ENCODE measurements at places on chromosomes 7 and 10.
A peak's percentile ranks its signal among the peaks of the same experiment; 100 is the strongest.

DNA sequence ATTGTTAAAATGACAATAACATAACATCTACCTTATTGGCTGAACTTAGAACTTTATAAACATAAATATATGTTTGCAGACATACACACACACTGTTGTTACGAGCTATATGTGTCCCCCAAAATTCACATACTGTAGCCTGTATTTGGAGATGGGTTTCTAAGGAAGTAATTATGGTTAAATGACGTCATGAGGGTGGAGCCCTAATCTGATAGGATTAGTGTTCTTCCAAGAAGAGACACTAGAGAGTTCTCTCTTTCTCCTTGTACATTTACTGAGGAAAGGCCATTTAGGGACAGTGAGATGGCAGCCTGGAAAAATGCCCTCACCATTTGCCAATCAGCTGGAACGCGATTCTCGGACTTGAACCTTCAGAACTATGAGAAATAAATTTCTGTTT is 211.7 kb downstream of the SUGCT start:
- no peak for DNase-seq

GRCh38 chr7:105353752-105354328 is 34.9 kb downstream of the SRPK2 start:
- DNase-seq, result peak; percentile 60

GRCh38 chr10:16314259-16314658 is 122.6 kb upstream of the PTER start:
- DNase-seq, result no peak

GRCh38 chr10:9786576-9786975 is 1231.1 kb upstream of the CELF2 start:
- DNase-seq, result no peak

- DNase-seq, result no peak
Observed at GRCh38 chr10:3446221-3446620, 273.6 kb upstream of the PITRM1 start.

GRCh38 chr10:119505588-119506315 is 36.8 kb downstream of the RGS10 start:
- no peak for DNase-seq

DNA sequence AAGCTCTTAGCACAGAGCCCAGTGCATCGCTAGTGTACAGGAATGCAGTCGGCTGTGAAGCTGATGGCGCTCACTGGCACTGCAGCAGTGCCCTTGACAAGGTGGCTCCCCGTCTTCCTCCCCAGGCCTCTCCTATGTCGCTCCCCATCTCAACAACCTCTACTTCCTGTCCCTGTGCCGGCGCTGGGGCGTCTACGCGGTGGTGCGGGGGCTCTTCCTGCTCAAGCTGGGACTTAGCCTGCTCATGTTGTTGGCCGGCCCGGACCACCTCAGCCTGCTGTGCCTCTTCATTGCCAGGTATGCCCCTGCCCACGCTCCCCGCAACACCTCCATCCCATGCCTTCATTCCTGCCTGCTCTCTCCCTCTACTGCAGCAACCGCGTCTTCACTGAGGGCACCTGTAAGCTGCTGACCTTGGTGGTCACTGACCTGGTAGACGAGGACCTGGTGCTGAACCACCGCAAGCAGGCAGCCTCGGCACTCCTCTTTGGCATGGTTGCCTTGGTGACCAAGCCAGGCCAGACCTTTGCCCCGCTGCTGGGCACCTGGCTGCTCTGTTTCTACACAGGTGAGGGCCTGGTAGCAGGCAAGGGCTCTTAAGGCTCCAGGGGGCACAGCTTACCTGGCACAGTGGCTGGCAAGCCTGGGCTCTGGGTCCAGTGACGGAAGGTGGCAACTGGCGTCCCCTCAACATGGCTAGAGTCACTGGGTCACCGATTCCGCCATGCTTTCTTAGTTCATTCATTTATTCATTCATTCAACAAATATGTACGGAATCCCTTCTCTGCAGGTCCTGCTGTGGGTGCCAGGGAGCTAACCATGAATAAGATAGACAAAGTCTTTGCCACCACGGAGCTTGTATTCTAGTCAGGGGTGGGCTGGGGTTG is 22.3 kb upstream of the C10orf95 start:
- DNase-seq, result no peak

- DNase-seq, result no peak
Observed at GRCh38 chr7:97096037-97096436, 21.5 kb upstream of the SDHAF3 start.

DNA sequence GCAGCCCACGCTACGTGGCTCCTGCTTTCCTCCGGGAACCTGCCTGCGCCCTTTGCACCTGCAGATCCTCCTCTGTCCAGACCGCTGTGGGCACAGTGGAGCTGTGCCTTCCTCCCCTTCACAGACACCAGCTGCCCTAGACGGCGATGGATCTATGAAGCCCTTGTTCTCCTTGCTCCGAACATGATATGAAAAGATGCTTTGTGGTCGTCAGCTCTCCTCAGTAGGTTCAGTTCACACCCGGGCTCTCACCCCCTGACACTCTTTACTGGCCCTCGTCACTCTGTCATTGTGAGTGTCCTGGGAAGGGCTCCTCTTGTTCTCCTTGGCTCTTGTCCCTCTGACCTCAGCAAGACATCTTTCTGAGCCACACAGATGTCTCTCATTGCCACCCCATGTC is 4.2 kb downstream of the ZNF488 start:
- DNase-seq, result no peak

DNA sequence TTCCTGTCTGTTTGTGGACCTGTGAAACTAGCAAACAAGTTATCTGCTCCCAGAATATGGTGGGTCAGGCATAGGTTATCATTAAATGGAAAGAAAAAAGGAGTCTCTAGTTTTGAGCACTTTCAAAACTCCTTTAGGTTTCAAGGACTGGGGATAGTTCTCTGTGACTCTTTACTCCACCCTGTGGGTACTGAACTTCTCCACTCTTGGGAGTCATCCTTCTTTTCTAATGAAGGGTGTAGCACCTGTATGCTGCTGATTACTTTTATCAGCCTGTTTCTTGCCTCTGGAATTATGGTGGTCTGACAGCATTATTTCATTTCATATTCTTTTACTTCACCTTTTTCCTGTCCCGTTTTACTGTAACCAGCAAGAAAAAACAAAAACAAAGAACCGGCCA is 6.7 kb downstream of the GNAI1 start:
- no peak for DNase-seq

GRCh38 chr7:74505471-74506324 is 52.0 kb downstream of the GTF2IRD1 start:
- no peak for DNase-seq

DNA sequence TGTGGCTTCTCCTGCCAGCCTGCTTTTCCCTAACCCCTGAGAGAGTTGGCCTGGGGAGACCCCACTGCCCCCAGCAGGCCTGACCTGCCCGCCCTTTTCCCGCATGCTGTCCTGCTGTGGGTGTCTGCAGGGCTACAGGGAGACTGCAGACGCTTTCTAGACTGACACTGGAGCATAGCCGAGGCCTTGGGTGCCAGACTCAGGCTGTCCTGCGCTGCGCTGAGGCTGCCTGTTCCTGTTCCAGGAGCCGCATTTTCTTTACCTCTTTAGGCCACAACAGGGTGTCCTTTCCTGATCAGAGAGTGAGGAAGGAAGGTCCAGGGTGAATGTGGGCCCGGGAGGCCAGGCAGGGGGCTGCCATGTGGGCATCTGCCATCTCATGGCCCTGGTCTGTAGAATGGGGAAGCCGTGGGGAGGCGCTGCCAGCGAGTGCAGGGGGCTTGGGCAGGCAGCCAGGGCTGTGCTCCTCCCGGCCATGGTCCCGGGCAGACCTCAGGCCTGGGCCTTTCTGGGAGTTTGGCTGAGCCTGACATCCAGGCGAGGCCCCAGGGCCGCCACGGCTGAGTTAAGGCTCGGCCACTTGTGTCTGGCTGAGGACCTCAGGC is 3.6 kb downstream of the PWWP2B start:
- DNase-seq, result peak; percentile 42

DNA sequence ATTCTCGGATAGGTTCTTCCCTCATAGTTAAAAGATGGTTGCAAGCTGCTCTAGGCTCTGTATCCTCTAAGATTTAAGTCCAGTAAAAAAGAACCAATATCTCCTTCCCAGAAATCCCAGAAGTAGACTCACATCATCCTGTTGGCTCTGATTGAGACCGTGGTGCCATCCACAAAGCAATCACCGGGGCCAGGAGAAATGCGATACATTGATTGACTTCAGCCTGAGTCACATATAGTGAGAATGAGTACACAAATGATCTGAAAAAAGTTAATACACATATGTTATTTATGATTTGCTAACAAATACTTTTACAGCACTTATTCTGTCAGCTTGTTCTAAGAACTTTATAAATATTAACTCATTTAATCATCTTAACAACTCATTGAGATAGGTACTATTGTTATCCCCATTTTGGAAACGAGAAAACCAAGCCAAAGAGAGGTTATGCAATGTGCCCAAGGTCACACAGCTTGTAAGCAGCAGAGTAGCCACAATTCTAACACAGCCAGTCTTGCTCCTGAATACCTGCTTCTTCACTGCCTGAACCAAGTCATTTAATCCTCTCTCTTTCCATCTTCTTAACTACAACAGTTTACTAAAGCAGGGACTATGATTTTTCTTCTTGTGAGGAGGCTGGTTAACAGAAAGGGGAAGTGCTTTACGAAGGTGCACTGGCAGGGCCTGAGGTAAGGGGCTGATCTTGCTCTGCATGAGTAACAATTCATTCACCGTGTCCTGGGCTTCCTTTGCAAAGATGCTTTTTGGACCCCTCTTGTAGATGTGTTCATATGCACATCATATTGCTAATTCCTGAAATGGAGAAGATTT is 177.0 kb downstream of the REEP3 start:
- peak; percentile 44 for DNase-seq

GRCh38 chr10:93821051-93821772 is 63.5 kb downstream of the LGI1 start:
- DNase-seq, result peak; percentile 40

GRCh38 chr10:12401466-12401865 is 52.1 kb downstream of the CAMK1D start:
- DNase-seq, result no peak

- DNase-seq, result no peak
Observed at GRCh38 chr7:46291050-46291438, 370.0 kb upstream of the IGFBP3 start.

GRCh38 chr7:120229084-120229483 is 43.9 kb upstream of the KCND2 start:
- no peak for DNase-seq

- DNase-seq, result no peak
Observed at GRCh38 chr7:110894111-110894510, 196.8 kb upstream of the LRRN3 start.

GRCh38 chr10:104638861-104639589 is 2.1 kb upstream of the SORCS3 start:
- no peak for DNase-seq

GRCh38 chr10:104581884-104582601 is 59.0 kb upstream of the SORCS3 start:
- DNase-seq, result no peak

DNA sequence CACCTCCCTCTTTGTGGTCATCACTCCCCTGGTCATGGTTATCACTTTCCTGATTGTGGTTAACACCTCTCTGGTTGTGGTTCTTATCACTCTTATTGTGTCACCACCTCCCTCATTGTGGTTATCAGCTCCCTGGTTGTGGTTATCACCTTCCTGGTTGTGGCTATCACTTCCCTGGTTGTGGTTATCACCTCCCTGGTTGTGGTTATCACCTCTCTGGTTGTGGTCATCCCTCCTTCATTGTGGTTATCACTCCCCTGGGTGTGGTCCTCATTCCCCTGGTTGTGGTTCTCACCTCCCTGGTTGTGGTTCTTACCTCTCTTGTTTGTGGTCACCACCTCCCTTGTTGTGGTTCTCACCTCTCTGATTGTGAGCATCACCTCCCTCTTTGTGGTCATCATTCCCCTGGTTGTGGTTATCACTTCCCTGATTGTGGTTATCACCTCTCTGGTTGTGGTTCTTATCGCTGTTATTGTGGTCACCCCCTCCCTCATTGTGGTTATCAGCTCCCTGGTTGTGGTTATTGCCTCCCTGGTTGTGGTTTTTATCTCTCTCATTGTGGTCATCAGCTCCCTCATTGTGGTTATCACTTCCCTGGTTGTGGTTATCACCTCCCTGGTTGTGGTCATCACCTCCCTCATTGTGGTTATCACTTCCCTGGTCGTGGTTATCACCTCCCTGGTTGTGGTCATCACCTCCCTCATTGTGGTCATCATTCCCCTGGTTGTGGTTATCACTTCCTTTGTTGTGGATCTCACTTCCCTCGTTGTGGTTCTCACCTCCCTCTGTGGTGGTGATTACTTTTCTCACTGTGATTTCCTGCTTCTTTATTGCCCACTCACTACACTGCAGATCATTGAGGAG is 106.7 kb downstream of the GPR26 start:
- DNase-seq, result peak; percentile 3

DNA sequence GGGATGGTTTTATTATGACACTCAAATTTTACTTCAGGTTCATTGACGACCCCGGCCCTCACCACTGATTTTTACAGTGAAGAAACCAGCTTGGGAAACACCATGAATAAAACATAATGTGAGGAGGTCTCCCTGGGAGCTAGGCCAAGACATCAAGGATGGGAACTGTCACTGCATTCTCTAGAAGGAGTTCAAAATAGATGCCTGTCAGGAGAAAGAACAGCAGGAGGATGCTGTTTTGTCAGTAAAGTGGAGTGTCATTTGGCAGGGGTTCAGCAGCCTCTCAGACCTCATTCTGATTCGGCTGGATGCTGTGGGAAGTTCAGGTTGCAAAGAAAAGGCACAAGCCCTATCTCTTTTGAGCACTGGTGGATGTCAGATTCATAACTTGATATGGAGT is 360.3 kb upstream of the C7orf33 start:
- no peak for DNase-seq

DNA sequence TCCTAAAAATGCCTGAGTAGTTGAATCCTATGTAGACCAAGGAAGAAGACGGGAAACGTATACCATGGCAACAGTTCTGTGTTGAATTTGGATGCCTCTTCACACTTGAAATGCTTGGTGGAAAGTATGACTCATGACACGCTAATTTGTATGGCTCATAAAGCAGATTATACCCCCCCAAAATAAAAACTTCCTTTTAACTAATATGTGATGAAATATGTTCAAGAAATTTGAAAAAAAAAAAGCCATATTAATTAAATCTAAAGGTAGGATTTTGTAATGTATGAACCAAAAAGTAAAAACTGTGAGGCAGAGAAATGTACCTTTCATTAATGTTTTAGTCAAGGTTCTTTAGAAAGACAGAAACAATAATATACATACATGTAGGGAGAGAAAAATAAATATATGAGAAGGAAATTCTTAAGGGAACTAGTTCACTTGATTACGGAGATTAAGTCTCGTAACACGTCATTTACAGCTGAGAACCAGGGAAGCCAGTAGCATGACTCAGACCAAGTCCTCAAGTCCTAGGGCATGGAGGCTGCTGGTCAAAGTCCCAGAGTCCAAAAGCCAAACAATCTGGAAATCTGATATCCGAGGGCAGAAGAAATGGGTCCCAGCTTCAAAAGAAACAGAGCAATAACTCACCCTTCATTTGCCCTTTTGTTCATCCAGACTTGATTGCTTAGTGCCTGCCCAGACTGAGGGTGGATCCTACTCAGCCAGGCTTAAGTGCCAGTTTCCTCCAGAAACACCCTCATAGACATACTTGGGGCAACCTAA is 485.1 kb downstream of the SEMA3D start:
- no peak for DNase-seq

DNA sequence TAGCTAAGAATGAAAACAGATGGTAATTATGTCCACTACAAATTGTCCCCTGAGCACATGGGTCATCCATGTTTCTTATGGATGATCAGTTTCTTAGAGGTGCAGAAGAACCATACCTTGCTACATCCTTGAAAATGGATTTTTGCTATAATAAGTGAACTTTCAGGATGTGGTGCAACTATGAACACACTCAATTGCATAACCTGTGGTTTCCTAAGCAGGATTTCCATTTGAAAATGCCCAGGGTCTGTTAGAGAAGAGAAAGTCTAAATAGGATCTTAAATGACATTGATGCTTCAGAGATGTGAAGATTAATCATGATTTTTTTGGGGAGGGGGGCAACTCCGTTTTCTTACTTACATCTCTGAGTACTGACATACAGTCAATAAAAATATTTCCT is 39.6 kb upstream of the CACNB2 start:
- peak; percentile 1 for DNase-seq

Measured in KBM-7 (cell line).